Effector CD8-positive, alpha-beta T cell (primary cell): ENCODE measurements at places on chromosomes 7 and 10.
A peak's percentile ranks its signal among the peaks of the same experiment; 100 is the strongest.

GRCh38 chr10:98916526-98917125 lies 319.0 kb downstream of the HPSE2 start:
- no peak for DNase-seq

- no peak for DNase-seq
Observed at GRCh38 chr7:92845736-92846135, 9.4 kb upstream of the CDK6 start.

DNA sequence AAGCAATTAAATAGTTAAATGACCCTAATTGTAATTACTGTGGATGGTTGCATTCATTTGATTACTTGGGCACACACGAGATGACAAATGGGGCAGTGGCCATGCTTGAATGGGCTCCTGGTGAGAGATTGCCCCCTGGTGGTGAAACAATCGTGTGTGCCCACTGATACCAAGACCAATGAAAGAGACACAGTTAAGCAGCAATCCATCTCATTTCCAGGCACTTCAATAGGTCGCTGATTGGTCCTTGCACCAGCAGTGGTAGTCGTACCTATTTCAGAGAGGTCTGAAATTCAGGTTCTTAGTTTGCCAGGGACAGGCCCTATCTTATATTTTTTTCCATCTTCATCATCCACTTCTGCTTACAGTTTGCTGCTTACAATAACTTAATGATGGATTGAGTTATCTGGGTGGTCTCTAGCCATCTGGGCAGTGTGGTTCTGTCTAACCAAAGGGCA lies 8.3 kb downstream of the PCBD1 start:
- peak; percentile 57 for DNase-seq

DNA sequence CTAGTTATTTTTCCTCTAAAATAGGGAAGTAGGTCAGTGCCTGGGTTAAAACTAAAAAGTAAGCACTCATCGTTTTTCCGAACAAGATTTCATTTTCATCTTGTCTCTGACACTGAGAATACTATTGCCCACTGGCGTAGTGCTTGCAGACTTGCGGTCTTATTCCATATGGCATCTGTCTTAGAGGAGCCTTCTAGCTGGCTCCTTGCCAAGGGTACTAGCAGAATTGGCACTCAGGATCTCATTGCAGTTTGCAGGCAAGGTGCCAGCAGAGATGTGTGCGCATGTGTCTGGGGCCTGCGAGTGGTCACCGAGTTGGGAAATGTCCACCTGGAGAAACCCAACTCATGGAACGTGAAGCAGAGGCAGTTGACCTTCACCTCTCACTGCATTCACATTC lies 143.4 kb downstream of the CELF2 start:
- no peak for DNase-seq

DNA sequence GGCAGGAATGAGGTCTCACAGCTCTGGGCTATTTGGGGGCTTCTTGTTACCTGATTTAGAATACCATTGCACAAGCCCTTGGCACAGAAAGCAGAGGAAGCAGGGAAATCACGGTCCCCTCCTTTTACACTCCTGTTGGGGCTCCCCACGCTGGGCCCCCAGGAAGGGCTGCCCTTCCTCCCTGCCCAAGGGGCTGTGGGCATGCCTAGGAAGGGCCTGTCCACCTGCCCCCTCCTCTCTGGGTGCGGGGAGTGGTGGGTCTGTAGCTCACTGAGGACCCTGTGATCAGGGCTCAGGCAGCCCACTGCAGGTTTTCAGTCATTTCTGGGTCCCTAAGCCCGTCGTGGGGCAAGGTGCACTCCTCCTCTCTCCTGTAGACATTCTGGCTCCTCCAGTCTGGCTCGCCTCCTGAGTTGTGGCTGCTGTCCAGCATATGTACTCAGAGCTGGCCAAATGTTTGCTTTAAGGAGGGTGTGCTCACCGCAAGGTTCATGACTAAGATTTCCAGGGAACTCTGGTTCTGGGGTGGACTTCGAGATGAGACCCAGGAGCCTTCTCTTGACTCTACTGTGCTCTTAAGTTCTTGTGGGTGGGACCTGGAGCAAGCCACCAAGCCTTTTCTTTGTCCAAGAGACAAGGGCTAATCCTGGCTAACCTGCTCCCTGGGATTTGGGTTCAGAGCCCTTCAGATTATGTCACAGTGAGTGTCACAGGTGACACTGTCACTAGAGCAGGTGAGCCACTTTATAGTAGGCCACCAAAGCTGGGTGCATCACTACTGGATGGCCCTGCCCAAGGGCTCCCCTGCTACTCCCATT lies 56.0 kb downstream of the TACR2 start:
- no peak for DNase-seq

- DNase-seq = no peak
Observed at GRCh38 chr10:93364966-93365365, 117.2 kb downstream of the MYOF start.

GRCh38 chr10:3861795-3862194 lies 76.8 kb upstream of the KLF6 start:
- DNase-seq = no peak

GRCh38 chr10:43233601-43234430 lies 33.0 kb downstream of the RASGEF1A start:
- DNase-seq = no peak

GRCh38 chr7:77825131-77825530 lies 26.6 kb downstream of the PHTF2 start:
- DNase-seq = no peak

DNA sequence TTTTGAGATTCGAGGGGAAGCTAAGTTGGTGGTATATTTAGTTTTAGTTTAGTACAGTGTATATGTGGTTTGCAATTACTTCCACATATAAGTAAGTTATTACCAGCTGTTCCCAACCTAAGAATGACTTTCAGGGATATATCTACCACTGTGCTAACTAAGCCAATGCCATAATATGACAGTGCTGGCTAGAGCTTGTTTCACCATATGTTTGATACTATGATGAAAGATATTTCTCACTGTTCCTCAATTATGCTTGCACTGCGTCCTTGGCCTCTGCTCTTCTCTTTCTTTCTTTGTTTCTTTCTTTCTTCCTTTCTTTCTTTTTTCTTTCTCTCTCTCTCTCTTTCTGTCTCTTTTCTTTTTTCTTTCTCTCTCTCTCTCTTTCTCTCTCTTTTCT lies 113.8 kb upstream of the SKAP2 start:
- DNase-seq = no peak

- no peak for DNase-seq
Observed at GRCh38 chr10:11631890-11632587, 20.6 kb upstream of the USP6NL start.

DNA sequence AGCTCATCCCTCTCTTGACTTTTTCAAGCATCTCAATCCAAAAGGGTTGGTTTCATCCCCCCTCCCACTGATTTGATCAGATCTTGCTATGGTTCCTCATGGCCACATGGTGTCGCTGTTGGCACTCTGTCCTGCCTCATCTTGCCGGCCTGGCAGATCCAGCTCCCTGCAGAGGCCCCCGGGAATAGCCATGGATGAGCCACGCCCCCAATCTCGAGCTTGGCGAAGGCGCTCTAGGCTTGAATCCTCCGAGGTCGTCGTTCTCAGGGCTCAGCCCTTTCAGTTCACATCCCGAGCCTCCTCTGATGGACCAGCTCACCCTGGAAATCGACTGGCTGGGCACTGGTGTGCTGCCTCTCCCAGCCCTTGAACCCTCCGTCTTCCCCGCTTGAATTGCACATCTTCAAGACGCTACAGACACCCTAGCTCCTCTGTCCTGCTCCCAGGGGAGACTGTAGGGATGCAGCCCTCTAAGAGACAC lies 628.7 kb downstream of the TYW1 start:
- no peak for DNase-seq

DNA sequence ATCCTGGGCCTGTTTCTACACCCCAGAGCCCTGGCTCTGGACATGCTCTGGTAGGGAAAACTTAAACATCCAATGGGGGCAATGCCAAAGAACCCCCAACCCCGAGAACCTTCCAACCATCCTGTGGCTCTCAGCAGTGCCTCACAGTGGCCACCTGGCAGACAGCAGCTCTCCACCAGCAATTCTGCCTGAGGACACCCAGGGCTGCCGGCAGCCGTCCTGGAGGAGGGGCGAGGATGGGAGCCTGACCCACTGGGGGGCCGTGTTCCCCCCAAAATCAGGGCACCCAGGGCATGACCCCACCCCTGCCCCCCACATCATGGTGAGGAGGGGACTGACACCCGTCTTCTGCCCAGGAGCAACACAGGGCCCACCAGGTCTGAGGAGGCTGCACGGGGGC lies 32.7 kb downstream of the DPYSL4 start:
- DNase-seq = no peak

DNA sequence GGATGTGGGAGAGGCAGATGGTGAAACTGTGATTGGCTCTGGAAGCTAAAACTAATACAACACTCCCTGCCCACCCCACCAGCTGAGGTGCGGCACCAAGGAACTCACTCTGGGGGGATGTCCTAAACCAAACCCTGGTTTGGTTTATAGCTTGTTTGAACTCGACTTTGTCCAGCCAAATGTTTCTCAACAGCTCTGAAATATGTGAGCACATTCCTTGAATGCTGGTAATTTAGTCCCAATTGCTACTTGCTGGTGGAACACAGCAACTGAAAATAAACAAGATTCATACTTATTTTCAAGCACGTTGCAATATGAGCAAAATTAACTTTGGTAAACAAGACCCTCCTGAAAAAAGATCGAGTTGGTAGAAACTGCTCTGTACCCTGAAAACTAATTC lies 39.7 kb upstream of the CARD11 start:
- no peak for DNase-seq

- DNase-seq = no peak
Observed at GRCh38 chr10:75035975-75036708, 75.3 kb upstream of the SAMD8 start.

DNA sequence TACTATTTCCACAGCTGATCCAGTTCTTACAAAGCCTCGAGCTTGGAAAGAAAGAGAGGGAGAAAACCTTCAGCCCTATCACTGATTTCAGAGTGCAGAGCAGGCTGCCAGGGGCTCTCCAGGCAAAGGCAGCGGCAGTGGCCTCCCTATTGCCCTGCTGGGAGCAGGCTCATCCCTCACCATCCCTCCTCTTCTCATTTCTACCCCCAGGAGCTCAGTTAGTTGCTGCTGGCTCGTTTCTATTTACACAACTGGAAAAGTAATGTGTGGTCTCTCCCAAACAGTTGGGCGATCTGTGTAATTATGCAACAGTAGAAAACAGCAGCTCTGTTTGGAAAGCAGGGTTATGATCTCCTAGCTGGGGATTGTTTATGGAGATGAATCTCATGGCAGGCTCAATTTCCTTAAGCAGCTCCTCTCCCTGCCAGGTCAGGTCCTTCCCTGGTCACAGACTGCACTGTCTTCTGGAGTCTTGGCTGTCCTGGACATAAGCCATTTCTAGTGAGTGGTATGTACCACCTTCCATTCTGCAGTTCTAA lies 28.7 kb upstream of the TNS3 start:
- DNase-seq = no peak

- DNase-seq = no peak
Observed at GRCh38 chr10:52477305-52477704, 163.2 kb downstream of the DKK1 start.

DNA sequence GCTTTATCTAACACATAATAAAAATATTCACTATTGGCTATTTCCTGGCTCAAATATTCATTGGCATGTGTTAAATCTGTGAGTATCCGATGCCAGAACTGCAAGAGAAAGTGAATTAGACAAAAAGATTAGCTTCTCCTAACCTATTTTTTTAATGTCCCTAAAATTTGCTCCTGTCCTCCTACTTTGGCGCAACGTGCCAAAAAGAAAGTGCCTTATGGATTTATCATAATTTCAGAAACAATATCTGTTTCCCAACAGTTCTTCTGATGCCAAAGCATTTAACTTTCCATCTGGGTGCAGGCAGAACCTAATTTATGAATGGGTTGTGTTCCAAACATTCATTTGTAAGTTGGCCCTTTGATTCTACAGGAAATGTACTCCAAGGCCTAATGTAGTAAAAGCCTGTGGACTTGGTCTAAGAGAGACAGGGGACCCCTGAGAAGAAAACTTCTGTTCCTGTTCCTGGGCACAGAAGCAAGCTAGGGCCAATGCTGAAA lies 15.4 kb downstream of the PIP4K2A start:
- DNase-seq = no peak

DNA sequence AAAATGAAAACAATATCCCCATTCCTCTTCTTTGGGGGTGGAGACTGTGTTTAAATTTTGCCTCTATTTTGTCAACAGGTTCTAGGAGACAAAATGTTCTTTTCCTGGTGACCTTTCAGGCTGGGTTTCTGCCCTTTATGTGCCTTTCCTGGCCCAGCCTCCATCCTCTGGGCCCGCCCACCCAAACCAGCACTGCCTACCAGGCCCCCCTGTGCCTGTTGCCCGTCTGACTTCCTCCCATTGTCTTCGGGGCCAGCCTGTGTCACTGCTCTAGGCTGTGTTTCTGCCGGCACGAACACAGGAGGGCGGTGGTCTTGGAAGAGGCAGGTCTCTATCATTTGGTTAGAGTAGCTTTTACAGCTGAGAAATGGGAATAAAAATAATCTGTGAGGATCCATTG lies 13.9 kb downstream of the TSPAN14 start:
- DNase-seq = peak; percentile 41

DNA sequence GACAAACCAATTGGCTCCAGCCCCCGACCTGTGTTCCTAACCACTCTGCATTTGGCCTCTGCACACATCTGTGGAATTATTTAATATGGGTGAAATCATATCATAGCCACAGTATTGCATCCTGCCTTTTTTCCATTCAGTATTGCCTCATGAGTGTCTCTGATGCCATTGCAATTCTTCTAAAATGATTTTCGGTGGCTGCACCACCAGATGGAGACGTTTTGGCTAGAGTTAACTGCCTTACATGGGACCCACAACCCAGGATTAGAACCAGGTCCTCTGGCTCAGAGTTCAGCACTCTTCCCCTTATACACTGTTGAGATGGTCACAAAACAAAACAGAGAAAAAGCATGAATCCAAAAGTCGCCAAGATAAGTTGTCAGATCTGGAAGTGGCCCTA lies 180.8 kb downstream of the EMX2 start:
- no peak for DNase-seq

GRCh38 chr10:33136271-33136670 lies 178.2 kb upstream of the ITGB1 start:
- no peak for DNase-seq

GRCh38 chr10:88388324-88388723 lies 194.8 kb downstream of the RNLS start:
- DNase-seq = no peak

GRCh38 chr10:94043431-94043990 lies 49.8 kb downstream of the PLCE1 start:
- no peak for DNase-seq

DNA sequence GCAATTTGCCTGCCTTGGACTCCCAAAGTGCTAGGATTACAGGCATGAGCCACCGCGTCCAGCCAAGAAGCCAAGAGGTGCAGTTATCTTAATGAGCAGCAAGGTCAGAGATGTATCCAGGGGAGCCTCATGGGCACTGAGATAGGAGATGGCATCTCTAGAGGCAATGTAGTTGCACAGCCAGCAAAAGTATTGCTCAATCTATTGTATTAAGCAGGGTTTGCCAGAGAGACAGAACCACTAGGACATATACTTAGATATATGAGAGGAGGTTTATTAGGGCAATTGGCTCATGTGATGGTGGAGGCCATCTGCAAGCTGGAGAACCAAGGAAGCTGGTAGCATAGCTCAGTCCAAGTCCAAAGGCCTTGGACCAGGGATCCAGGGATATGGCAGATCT lies 16.3 kb upstream of the VPS26A start:
- no peak for DNase-seq
